ENCODE measurements at places on chromosomes 16 and 17.

DNA sequence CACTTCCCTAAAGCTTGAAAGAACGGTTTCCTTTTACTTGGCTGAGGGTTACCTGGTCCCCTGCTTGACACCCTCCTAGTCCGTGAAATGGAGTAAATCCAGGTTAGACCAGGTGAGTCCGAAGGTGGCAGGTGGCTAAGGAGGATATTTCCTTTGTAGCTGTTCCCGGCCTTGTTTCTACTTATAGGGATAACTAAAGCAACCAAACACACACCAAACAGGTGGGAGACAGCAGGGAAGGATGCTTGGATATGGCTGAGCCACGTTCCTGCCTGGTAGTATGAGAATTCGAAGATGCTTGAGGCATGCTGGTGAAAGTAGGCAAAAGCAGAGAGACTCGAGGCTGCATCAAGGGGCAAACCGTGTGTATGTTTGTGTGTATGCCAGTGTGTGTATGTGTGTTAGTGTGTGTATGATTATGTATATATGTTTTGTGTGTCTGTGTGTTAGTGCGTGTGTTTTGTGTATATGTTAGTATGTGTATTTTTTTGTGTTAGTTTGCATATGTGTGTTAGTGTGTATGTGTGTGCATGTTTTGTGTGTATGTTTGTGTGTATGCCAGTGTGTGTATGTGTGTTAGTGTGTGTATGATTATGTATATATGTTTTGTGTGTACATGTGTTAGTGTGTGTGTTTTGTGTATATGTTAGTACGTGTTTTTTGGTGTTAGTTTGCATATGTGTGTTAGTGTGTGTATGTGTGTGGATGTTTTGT, 28.9 kb downstream of the RBFOX1 start:
- no peak for DNase-seq

- DNase-seq, result peak; percentile 19
Measured at GRCh38 chr17:732067-732901, at the start of gene TLCD3A. Gene TLCD3A (plus strand): TSS chr17:732596. CDS start chr17:732648, 52 bp downstream.

- DNase-seq, result no peak
Measured at GRCh38 chr16:19926449-19927390, 42.1 kb upstream of the GPRC5B start.

GRCh38 chr16:11079652-11080187, 135.4 kb downstream of the CLEC16A start:
- no peak for DNase-seq

- no peak for DNase-seq
Measured at GRCh38 chr16:85678821-85679220, 9.9 kb downstream of the GINS2 start.

GRCh38 chr17:71976011-71976649, 144.7 kb upstream of the SOX9 start:
- no peak for DNase-seq

- no peak for DNase-seq
Measured at GRCh38 chr17:69870091-69870530, 204.9 kb upstream of the KCNJ16 start.

DNA sequence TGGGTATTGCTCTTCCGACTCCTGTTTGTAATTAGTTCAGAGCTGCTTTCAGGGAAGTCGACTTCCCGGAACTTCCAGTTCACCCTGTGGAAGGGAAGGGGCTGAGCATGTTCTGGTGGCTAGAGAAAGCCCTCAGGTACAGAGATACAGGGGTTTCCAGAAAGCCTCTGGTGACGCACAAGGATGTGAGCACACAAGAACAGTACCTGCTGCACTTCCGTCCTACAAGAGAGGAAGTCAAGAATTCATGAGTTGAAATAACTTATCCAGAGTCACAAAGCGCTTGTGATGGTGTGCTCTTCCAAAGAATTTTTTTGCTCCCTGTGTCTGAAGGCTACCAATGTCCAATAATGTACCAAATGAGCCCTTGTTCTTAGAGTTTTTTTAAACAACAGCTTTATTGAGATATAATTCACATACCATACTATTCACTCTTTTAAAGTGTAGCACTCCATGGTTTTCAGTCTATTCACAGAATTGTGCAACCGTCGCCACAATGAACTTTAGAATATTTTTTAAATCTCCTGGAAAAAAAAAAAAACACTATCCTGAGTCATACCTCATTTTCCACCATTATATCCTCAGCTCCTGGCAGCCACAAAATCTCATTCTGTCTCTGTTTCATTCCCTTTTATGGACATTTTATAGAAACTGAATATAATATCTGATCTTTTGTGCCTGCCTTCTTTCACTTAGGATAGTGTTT, 327.6 kb downstream of the CDH13 start:
- DNase-seq, result no peak

GRCh38 chr17:75808905-75809621, 24.5 kb downstream of the UNK start:
- DNase-seq, result no peak

DNA sequence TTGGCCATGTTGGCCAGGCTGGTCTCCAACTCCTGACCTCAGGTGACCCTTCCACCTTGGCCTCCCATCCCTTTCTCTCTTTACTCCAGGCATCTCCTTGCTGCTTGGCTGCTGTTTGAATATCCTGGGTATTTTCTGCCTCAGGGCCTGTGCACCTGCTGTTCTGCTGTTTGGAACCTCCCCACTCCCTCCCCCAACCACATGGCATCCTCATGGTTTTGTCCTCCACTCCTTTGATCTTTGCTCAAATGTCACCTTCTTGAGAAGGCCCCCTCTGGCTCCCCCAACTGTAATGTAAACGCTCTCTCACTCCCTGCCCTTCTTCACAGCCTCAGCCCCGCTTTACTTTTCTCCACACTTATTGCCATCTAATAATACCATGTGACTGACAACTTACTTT, 152.0 kb downstream of the GSG1L start:
- no peak for DNase-seq

GRCh38 chr17:2892305-2892971, 96.2 kb downstream of the RAP1GAP2 start:
- DNase-seq, result no peak

DNA sequence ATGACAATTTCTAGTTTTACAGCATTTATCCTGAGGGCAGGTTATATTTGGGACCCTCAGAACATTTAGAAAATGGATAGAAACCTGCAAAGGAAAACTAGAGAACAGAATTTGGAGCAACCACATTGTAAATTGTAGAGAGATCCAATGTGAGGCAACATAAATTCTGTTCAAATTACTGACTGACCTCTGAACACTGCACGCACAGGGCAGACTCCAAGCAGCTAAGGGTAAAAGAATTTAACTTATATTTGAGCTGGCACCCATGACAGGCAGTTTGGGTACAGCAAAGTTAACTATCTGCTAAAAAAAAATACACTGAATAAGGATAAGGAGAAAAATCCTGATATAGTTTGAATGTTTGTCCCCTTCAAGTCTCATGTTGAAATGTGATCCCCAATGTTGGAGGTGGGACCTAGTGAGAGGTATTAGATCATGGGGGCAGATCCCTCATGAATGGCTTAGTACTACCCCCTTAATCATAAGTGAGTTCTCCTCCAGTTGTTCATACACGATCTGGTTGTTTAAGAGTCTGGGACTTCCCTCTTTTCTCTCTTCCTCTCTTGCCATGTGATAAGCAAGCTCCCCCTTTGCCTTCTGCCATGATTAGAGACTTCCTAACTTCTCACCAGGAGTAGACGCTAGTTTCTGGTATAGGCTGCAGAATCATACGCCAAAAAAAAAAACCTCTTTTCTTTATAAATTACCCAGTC, 75.7 kb downstream of the FBXL20 start:
- DNase-seq, result no peak

DNA sequence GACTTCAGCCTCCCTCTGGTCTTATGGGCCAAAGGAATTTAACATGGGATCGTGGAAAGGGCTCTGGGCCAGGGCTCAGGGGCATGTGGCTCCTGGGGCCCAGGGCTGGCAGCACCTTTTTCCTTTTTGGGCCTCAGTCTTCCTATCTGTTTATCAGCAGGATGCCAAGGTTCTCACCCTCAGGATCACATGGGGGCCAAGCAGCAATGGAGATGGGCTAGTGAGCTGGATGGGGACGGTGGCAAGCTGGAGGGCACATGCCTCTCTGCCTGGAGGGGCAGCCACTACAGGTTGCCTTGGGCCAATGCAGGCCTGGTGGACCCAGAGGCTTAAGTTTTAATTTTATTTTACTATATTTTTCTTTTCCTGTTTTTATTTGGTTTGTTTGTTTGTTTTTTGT, 95.4 kb downstream of the CYLD start:
- DNase-seq, result no peak

DNA sequence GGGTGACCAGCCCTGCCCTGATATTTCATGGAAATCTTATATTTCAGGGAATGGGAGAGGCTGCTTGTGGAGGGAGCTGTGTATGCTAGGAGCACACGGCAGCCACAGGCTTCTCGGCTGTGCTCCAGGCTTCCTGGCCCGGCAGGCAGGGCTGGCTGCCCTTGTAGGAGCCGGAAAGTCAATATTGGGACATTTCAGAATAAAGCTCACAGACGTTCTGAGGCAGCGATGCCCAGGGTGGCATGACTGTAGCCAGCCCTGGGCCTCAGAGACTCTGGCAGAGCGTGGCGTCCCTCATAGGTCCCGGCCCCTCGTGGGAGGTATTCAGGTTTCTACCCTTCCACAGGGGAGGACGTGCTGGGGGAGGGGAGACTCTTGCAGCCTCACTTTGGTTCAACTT, 65.7 kb downstream of the BANP start:
- no peak for DNase-seq

GRCh38 chr17:67606471-67606870, 111.3 kb upstream of the NOL11 start:
- DNase-seq, result peak; percentile 45
